ENCODE measurements at places on chromosomes 7 and 10. TPM values are rescaled to one million over a fixed set of nuclear protein-coding genes. Genes with fewer than 3 reads are reported as not detected.

GRCh38 chr10:103645141-103646054, 151.9 kb downstream of the NEURL1 start:
- DNase-seq, result no peak

DNA sequence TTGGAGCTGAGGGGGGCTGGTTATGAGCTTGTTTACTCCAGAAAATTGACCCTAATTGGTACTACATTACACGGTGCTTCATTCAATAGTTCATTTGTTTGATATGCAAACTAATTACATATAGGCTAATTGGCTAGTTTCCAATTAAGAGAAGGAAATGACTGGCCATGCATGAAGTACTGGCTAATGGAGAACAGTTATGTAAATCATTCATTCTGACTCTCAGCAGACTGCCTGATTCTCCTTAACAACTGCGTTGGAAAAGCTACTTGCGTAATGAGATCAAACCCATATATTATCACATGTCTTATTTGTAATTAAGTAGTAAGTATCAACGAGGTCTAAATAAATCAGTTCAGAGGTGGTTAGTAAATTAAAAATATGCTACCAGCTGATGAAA, 81.8 kb upstream of the CTTNBP2 start:
- no peak for DNase-seq

Gene SAMD9L
- total RNA-seq, result 34.1 TPM

- DNase-seq, result no peak
These were observed 93.8 kb downstream of the PRTFDC1 start for GRCh38 chr10:24858288-24859270.

Gene FAM20C
- 0.11 TPM for total RNA-seq

DNA sequence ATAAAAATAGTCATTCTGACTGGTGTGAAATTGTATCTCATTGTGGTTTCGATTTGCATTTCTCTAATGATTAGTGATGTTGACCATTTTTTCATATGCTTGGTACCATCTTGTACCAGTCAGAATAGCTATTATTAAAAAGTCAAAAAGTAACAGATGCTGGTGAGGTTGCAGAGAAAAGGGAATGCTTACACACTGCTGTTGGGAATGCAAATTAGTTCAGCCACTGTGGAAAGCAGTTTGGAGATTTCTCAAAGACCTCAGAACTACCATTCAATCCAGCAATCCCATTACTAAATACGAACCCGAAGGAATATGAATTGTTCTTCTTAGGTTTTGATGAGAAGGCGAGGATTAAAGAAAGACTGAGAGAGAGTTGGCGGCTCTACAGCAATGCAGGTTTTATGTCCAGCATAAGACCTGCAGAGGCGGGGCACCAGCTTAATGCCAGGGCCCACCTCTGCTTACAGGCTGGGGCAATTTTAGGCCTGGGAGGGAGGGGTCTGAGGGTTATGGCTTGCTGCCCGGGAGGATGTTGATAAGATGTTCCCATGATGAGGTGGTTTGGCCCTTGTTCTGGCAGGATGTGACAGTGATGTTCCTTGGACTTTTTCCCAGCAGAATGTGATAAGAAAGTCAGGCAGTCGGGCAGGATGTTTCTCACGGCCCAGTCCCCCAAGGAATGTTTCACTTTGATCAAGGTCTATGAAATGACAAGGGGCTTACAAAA, 74.4 kb downstream of the MEST start:
- no peak for DNase-seq

GRCh38 chr10:22742678-22743077, 28.3 kb upstream of the PIP4K2A start:
- no peak for DNase-seq

DNA sequence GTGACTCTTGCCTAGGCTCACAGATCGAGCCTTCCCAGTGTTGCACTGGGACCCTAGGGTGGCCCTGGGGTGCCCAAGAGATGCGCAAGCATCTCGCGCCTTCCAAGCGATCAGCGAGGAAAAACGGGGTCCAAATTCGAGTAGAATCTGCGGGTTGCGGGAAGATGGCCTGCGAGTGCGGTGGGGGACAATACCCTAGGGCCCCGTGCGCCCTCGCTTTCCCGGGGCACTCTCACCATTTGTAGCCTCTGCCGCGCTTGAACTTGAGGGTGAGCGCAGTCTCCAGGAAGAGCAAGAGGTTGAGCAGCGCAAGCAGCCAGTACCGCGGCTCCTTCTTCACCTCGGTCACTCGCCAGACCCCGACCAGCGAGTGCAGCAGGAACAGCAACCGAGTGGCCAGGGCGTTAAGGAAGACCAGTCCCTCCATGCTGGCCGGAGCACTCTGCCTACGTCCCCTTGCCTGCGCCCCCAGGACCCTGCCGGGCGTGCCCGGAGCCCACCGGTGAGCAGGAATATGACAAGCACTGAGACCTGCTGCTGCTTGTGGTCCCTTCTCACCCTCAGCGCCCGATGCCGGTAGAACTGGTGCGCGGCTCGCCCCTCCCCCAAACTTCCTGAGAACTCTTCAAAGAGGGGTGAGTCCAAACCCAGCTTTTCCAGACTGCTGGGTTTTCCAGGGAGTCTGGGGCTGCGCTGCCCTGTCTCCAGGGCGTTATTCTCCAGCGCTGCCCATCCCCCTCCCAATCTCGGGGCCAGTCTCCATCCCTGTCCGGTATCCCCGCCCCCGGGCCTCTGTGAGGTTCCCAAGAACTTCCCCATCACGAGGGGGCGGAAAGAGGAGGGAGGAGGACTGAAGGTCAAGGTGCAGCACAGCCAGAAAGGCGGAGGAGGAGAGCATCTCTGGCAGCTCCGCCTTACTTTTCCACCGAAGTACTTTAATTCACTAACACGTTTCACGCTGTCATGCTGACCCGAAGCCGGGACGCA, at the start of gene TMEM26:
Gene TMEM26, minus strand, starts transcription at position 727 of the 987 bp plus-strand sequence. Its CDS starts 300 bp downstream, at position 427.
- no peak for DNase-seq

DNA sequence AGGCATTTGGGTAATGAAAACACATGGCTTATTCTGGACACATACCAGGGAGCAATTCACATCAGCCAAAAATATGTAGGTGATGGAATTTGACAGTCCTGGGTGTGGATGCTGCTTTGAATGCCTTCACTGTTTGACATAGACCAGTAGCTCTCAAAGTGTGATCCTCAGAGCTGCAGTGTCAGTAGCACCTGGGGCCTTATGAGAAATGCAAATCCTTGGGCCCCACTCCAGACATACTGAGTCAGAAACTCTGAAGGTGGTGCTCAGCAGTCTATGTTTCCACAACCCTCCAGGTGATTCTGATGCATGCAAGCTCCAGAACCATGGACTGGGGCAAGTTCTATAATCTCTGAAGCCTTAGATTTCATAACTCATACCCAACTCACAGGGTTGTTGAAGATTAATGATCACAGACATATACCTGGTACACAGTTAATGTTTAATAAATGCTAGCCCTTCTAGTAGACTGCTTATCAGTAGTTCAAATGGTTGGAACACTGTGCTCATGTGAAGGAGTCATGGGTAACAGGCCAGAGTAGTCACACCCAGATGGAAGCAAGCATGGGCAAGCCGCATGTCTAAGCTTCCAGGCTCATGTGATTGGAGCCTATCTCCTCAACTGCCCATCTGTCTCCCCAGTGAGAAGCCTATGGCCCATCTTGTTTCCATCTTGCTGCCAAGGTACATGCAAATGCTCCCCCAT, 715.7 kb downstream of the GRID1 start:
- DNase-seq, result no peak

GRCh38 chr7:44277391-44277790, 48.0 kb downstream of the CAMK2B start:
- no peak for DNase-seq

Gene MYO3A
- 1.1 TPM for total RNA-seq

DNA sequence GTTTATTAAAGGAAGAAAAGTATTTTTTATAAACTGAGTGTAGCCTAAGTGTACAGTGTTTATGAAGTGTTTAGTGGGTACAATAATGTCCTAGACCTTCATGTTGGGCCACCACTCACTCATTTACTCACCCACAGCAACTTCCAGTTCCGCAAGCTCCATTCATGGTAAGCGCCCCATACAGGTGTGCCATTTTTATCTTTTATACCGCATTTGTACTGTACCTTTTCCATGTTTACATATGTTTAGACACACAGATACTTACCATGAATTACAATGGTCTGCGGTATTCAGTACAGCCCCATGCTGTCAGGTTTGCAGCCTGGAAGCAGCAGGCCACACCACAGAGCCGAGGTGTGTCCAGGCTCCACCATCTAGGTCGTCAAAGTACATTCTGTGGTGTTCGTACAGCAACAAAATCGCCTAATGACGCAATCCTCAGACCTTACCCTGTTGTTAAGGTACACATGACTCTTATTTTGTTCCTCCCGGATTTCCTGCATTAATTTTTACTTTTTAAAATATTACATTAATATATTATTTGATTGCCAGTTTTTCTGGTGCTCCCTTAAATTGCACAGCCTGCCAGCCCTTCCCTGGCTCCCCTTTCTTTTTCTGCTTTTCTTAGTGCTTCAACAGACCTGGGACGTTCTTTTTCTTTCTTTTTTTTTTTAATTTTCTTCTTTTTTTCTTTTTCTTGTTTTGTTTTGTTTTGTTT, 881 bp upstream of the SSBP1 start:
- no peak for DNase-seq

DNA sequence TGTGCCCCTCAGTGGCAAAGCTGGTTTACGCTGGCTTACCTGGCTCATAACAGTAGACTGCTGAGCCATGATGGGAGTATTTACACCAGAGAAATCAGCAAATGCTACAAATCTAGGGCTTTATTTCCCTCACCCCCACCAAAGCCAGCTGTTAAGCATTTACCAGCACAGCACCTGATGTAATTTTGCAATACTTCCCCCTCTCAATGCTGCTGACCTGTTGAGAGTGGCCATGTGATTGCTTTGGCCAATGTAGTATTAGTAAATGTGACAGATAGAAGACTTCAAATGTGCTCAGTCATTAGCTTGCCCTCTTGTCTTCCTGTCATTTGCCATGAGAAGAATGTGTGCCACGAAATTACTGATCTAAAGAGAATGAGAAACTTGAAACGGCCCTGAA, 46.6 kb downstream of the HERPUD2 start:
- DNase-seq, result no peak

Gene EPO
- total RNA-seq, result not detected

Gene NEUROG3
- 0.38 TPM for total RNA-seq

DNA sequence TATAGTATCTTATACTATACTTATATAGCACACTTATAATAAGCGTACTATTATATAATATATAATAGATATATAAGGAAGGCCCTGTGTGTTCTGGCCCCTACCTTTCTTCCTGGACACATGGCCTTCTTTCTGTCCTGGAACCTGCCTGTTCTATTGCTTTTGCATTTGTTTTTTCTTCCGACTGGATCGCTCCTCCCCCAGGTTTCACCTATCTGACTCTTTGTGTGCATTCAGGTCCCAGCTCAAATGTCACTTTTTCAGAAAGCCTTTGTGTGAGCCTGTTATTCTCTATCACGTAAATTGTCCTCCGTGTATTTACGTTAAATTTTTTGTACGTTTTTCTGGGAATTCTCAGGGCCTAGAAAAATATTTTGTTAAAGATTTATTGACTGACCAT, 2.9 kb upstream of the TRIM8 start:
- DNase-seq, result no peak

Gene CYP3A5
- total RNA-seq, result not detected

GRCh38 chr10:64813391-64813790, 1292.2 kb downstream of the REEP3 start:
- DNase-seq, result no peak

DNA sequence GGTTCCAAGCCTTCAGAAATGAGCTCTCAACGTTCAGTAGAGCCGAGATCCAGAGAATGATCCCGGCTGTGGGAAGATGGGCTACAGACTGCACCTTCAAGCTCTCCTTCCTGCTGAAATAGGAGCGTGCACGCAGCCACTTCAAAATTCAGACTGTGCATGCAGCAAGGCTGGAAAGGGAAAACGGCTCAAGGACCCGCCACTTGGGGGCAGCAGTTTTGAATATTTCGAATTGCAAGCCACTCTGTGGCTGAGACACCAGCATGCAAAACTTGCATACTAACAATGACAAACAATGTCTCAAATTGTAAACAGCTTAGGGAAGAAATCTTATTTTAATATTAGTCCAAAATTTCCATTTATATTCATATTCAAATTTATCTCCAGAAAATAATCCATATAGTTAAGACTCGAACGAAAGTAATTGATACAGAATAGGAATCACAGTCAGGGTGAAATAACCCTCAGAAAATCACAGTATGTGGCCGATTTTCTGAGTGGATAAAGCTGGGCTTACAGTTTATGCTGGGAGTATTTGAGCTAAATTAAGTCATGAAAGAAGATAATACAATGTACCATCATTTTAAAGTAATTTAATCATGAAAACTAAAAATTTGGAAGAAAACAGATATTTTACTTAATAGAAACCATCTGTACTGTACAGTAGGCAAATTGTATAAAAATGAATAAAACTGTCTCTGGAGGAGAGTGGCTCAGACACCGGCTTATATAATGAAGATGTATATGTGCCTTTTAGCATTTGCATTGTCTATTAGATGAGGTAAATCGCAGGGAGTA, 137.9 kb upstream of the MKI67 start:
- DNase-seq, result no peak
